ENCODE measurements at places on chromosomes 3 and 15.

- H3K27me3 ChIP-seq = no peaks in the 10 kb centered on the region
- DNase-seq = no peak
- no peak overlapping the region for H3K27ac ChIP-seq
Observed at GRCh38 chr3:197183582-197183981, 114.8 kb downstream of the DLG1 start.

DNA sequence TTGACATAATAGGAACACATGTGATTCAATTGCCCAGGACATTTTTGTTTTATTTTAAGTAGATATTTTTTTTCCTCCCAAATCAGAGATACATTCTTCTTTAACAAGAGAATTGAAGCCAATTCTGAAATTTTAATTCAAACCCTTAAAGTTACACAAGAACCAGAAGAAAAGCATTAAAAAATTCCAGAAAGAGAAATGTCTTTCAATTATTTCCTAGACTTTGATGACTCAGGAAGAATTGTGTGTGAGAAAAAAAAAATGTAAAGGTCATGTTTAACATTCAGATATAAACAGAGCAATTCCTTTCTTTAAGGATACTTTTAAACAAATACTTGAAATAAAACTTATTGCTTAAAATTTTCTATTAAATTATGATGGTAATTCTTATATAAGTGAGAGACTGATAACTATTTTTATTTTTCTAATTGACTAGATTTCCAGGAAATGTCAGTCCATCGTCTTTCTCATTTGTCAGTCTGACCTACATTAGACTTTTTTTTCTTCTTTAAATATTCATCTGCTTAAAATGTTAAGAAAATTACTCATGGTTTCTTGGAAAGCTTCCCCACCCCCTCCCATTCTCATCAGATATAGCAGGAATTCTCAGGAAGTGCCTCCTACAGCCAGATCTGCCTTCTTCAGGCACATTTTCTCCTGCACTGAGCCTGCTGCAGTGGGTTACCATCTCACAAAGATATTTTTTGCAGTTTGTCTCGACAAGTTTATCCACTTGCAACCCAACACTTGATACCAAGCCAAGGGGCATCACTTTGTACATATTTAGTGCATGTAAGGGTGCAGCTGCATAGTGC lies 261.8 kb upstream of the CBLB start:
- H3K4me1 ChIP-seq = no peaks in the 10 kb centered on the region
- peak; percentile 39 for DNase-seq
- H3K4me3 ChIP-seq = no peak overlapping the region
- no peaks in the 10 kb centered on the region for H3K36me3 ChIP-seq
- H3K27ac ChIP-seq = no peak overlapping the region

- H3K27ac ChIP-seq = peak overlapping the region; percentile 95
- DNase-seq = no peak
- no peak overlapping the region for H3K4me3 ChIP-seq
- H3K4me1 ChIP-seq = peaks cover 38% of the 10 kb centered on the region
- no peaks in the 10 kb centered on the region for H3K27me3 ChIP-seq
- H3K36me3 ChIP-seq = peaks cover 84% of the 10 kb centered on the region
Observed at GRCh38 chr15:75923756-75924155, 20.1 kb downstream of the FBXO22 start.

- no peaks in the 10 kb centered on the region for H3K36me3 ChIP-seq
- DNase-seq = no peak
- H3K27me3 ChIP-seq = no peaks in the 10 kb centered on the region
- no peak overlapping the region for H3K27ac ChIP-seq
Observed at GRCh38 chr3:120473896-120474675, 23.3 kb upstream of the FSTL1 start.

DNA sequence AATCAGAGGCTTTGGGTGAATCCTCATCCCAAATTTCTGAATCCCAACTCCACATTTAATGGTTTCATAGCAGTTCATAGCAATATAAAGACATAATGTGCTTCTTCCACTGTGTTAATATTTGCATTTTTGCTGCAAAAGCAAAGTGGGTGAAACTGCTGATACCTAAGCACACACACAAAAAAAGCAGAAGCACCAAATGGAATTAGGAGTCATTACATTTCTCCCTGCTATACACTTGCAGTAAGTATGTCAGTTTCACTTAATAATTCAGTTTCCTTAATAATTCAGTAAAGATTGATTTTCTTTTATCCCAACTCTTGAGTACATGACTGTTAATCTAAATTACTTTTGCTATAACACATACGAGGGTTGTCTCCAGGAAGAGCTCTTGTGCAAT lies 48.9 kb upstream of the ALCAM start:
- H3K4me3 ChIP-seq = no peak overlapping the region
- no peak overlapping the region for H3K27ac ChIP-seq
- DNase-seq = no peak

GRCh38 chr15:85587707-85588411 lies 206.9 kb downstream of the KLHL25 start:
- peak overlapping the region; percentile 84 for H3K27ac ChIP-seq
- H3K36me3 ChIP-seq = peaks cover 60% of the 10 kb centered on the region
- peak overlapping the region; percentile 23 for H3K4me3 ChIP-seq
- peaks cover 27% of the 10 kb centered on the region for H3K4me1 ChIP-seq
- H3K27me3 ChIP-seq = no peaks in the 10 kb centered on the region

GRCh38 chr3:115990669-115991068 lies 367.4 kb downstream of the GAP43 start:
- DNase-seq = no peak
- no peak overlapping the region for H3K4me3 ChIP-seq
- H3K27me3 ChIP-seq = no peaks in the 10 kb centered on the region
- no peaks in the 10 kb centered on the region for H3K36me3 ChIP-seq
- no peak overlapping the region for H3K27ac ChIP-seq

- DNase-seq = no peak
- H3K27me3 ChIP-seq = no peaks in the 10 kb centered on the region
- peaks cover 26% of the 10 kb centered on the region for H3K4me1 ChIP-seq
- H3K4me3 ChIP-seq = no peak overlapping the region
- H3K36me3 ChIP-seq = peaks cover 63% of the 10 kb centered on the region
- H3K27ac ChIP-seq = peak overlapping the region; percentile 4
Observed at GRCh38 chr15:49212897-49213296, 42.9 kb downstream of the GALK2 start.

- no peak overlapping the region for H3K4me3 ChIP-seq
- no peak for DNase-seq
- no peak overlapping the region for H3K27ac ChIP-seq
- H3K27me3 ChIP-seq = peaks cover 13% of the 10 kb centered on the region
- peaks cover 4% of the 10 kb centered on the region for H3K4me1 ChIP-seq
- no peaks in the 10 kb centered on the region for H3K36me3 ChIP-seq
Observed at GRCh38 chr3:186213946-186214345, 105.1 kb upstream of the ETV5 start.

GRCh38 chr3:150825916-150826377 lies 63.0 kb upstream of the SIAH2 start:
- H3K27me3 ChIP-seq = no peaks in the 10 kb centered on the region
- DNase-seq = no peak
- no peaks in the 10 kb centered on the region for H3K4me1 ChIP-seq
- no peaks in the 10 kb centered on the region for H3K36me3 ChIP-seq
- no peak overlapping the region for H3K4me3 ChIP-seq

GRCh38 chr3:30084971-30085403 lies 521.4 kb upstream of the TGFBR2 start:
- no peak overlapping the region for H3K27ac ChIP-seq
- H3K36me3 ChIP-seq = no peaks in the 10 kb centered on the region
- no peak overlapping the region for H3K4me3 ChIP-seq
- no peak for DNase-seq

- no peaks in the 10 kb centered on the region for H3K36me3 ChIP-seq
- no peak for DNase-seq
- H3K4me3 ChIP-seq = no peak overlapping the region
Observed at GRCh38 chr3:123719862-123720453, 135.1 kb upstream of the HACD2 start.

GRCh38 chr15:72911626-72912025 lies 128.1 kb upstream of the ADPGK start:
- H3K27me3 ChIP-seq = peaks cover 28% of the 10 kb centered on the region
- DNase-seq = no peak
- H3K27ac ChIP-seq = no peak overlapping the region
- H3K4me3 ChIP-seq = no peak overlapping the region
- peaks cover 5% of the 10 kb centered on the region for H3K36me3 ChIP-seq
- H3K4me1 ChIP-seq = peaks cover 4% of the 10 kb centered on the region

GRCh38 chr3:183906234-183906921 lies 21.7 kb upstream of the PARL start:
- no peak for DNase-seq
- H3K27me3 ChIP-seq = no peaks in the 10 kb centered on the region
- H3K27ac ChIP-seq = no peak overlapping the region
- no peak overlapping the region for H3K4me3 ChIP-seq
- H3K36me3 ChIP-seq = no peaks in the 10 kb centered on the region
- H3K4me1 ChIP-seq = no peaks in the 10 kb centered on the region

DNA sequence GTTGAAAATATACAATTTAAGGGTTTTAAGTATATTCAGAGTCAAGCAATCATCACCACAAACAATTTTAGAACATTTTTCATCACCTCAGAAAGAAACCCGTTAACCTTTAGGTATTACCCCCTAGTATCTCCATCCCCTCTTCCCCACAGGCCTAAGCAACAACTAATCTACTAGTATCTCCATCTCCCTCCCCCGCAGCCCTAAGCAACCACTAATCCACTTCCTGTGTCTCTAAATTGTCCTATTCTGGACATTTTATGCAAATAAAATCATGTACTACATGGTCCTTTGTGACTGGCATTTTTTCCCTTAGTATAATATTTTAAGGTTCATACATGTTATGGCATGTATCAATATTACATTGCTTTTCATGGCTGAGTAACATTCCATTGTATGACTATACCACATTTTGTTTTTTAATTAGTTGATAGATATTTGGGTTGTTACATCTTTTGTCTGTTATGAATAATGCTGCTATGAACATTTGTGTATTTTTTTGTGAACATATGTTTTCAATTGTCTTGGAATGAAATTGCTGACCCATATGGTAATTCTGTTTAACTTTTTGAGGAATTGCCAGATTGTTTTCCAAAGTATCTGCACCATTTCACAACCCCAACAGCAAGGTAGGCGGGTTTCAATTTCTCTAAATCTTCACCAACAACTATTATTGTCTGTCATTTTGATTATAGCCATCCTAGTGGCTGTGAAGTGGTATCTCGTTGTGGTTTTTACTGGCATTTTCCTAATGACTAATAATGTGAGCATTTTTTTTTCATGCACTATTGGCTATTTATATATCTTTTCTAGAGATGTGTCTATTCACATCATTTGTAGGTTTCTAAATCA lies 215.6 kb upstream of the CD96 start:
- DNase-seq = no peak
- no peaks in the 10 kb centered on the region for H3K36me3 ChIP-seq
- no peak overlapping the region for H3K27ac ChIP-seq
- H3K4me1 ChIP-seq = peaks cover 12% of the 10 kb centered on the region

DNA sequence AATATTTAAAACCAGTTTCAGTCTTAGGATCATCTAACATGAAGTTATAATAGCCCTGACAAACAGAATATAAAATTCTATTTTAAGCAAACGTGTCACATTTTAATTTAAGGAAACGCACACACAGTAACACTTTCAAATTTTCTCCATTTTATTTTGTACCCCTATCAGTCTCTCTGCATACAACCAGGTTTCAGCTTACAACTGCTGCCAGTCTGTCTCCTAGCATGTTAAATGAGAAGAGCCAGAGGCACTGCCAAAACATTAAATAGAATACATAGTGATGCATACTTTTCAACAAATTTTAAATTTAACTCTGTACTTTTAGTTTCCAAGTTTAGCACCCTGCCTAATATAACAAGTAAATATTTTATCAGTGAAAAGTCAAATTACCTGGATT lies 60.8 kb downstream of the UACA start:
- no peaks in the 10 kb centered on the region for H3K27me3 ChIP-seq
- H3K4me1 ChIP-seq = peaks cover 32% of the 10 kb centered on the region
- no peak overlapping the region for H3K27ac ChIP-seq
- no peaks in the 10 kb centered on the region for H3K36me3 ChIP-seq

- peak; percentile 8 for DNase-seq
Observed at GRCh38 chr15:96585484-96586386, 255.2 kb downstream of the NR2F2 start.

DNA sequence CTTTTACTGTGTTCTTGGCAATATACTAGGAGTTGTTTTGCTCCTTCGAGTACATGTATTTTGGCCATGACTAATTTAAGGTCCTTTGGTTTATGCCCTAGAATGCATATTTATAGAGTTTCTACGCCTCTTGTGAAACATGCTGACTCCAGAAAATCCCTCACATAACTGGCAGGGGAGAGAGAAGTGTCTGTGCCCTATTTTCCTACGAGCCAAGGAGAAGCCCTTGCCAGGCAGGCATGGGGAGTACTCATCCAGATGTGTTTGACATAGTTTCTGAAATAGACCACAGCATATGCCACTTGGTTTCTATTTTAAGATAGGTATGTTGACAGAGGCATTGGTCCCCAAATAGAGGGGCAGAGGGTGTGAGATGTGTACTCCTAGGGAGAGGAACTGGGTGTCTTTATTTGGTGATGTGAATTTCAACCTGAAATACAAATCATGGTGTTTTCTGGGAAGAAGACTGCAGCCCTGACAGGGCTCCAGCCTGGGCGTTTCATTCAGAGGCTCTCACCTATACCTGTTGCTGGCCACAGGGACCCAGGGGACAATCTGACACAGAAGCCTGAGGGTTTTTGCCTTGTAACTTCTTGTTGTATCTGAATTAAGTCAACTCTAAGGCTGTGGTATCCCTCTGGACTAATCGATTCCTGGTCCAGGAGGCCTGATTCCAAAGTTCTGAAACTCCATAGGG lies 267.8 kb upstream of the C2CD4B start:
- no peak for DNase-seq
- H3K4me1 ChIP-seq = no peaks in the 10 kb centered on the region
- H3K27ac ChIP-seq = no peak overlapping the region
- H3K36me3 ChIP-seq = no peaks in the 10 kb centered on the region

DNA sequence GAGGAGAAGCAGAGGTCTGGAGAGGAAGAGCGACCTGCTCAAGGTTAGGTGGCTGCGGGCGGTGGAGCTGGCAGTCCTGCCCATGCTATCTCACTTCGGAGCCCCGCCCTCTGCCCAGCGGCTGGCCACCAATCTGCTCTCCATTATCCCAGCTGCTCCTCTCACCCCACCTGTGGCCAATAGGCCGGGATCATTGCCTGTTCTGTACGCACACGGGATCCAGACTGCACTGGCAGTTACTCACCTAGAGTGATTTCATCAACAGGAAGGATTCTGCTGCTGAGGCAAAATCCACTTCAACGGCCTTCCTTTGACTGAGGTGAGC lies 100.6 kb downstream of the TLE3 start:
- no peak overlapping the region for H3K27ac ChIP-seq
- H3K36me3 ChIP-seq = no peaks in the 10 kb centered on the region
- no peak overlapping the region for H3K4me3 ChIP-seq
- H3K27me3 ChIP-seq = peaks cover 32% of the 10 kb centered on the region
- no peak for DNase-seq

DNA sequence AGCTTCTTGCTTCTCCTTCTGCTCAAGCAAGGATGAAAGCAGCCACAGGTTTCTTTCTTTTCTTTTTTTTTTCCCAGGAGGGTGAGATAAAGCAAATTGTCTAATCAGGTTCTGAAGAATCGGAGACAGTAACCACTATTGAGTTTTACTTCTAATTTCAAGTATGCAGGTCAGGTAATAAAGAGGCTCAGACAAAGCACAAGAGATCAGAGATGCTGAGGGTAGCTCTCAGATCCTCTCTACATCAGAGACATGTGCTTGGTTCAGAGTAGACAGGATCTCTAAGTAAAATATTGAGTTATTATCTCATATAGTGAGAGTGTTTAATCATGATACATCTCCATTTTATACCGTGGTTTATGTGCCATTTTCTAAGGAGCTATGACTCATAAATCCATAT lies 168.5 kb downstream of the NFKBIZ start:
- H3K27me3 ChIP-seq = no peaks in the 10 kb centered on the region
- H3K36me3 ChIP-seq = no peaks in the 10 kb centered on the region
- H3K4me1 ChIP-seq = no peaks in the 10 kb centered on the region
- H3K4me3 ChIP-seq = no peak overlapping the region

All from MCF 10A (cell line).